ENCODE measurements at places on chromosomes 6 and 20.

- H3K27me3 ChIP-seq = no peaks in the 10 kb centered on the region
- H3K4me3 ChIP-seq = no peak overlapping the region
- no peaks in the 10 kb centered on the region for H3K4me1 ChIP-seq
- peaks cover 2% of the 10 kb centered on the region for H3K36me3 ChIP-seq
Measured at GRCh38 chr6:106586815-106587415, 42.4 kb downstream of the RTN4IP1 start.

- peaks cover 2% of the 10 kb centered on the region for H3K4me1 ChIP-seq
- H3K27me3 ChIP-seq = no peaks in the 10 kb centered on the region
Measured at GRCh38 chr20:49579195-49579594, 11.3 kb upstream of the PTGIS start.

DNA sequence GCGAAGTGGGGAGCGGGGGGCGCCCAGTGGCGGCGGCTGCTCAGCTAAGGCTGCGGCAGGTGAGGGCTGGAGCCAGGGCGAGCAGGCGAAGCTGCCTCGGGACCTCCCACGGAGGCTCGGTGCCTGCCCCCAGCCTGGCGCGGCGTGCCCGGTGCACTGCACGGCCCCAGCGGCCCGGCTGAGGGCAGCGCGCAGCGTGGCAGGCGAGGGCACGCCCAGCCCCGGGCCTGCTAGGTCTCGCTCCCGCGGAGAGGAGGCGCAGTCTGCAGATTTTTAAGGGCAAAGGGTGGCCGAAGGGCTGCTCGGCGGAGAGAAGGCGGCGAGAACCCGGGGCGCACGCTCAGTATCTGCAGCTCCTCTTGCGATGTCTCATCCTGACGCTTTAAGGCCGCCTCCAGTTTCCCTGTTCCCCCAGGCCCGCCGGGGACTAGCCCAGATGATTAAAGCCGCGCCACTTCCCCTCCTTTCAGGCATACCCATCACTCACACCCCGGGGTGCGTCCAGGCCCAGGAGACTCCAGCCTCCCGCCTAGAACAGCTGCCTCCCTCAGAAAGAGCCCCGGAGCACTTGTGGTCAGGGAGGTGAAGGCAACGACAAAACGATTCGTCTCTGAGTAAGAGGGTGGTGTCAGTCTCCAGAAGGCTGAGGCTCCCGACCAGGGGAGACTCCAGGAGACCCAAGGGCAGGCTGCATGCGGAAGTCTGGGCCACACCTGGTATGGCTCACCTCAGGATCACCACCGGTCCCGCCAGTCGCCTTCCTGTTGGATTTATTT, at the start of gene FERMT1:
FERMT1 (minus strand) TSS at position 158 of the 776 bp plus-strand sequence. CDS start 3,476 bp downstream, outside the sequence.
- no peaks in the 10 kb centered on the region for H3K27me3 ChIP-seq
- peak; percentile 44 for DNase-seq
- H3K4me3 ChIP-seq = peak within 1 kb of the TSS; percentile 21
- H3K36me3 ChIP-seq = no peaks in the 10 kb centered on the region

DNA sequence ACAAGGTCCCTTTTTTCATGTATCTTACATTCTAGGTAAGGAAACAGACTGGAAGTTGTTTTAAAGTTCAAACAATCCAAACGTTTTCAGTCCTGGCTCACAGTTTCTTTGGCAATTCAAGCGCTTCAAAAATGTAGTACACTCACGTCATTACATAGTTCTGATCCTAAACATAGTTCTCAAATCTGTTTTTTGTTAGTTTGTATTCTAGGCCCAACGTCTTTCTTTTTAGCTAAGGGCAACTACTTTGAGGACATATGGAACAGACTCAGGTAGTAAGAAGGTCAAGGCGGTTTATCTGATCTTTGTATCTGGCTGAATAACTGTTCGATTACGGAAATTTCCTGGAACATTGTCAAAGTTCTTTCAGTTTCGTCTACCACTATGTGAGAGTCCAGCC, 36.9 kb upstream of the PLCB4 start:
- no peaks in the 10 kb centered on the region for H3K4me1 ChIP-seq
- H3K27me3 ChIP-seq = no peaks in the 10 kb centered on the region
- no peak overlapping the region for H3K27ac ChIP-seq
- DNase-seq = no peak
- no peaks in the 10 kb centered on the region for H3K36me3 ChIP-seq

GRCh38 chr6:28597217-28597835, 71.6 kb downstream of the GPX5 start:
- DNase-seq = no peak
- H3K4me1 ChIP-seq = no peaks in the 10 kb centered on the region
- H3K36me3 ChIP-seq = no peaks in the 10 kb centered on the region
- no peaks in the 10 kb centered on the region for H3K27me3 ChIP-seq
- no peak overlapping the region for H3K27ac ChIP-seq
